OCI-LY7 (cell line): ENCODE measurements at places on chromosomes 4 and X. TPM values are rescaled to one million over a fixed set of nuclear protein-coding genes. Genes with fewer than 3 reads are reported as not detected.
A peak's percentile ranks its signal among the peaks of the same experiment; 100 is the strongest.

- peak; percentile 90 for DNase-seq
These were observed 33.5 kb upstream of the RASSF6 start for GRCh38 chr4:73653695-73654106.

The CYSLTR1 gene
- 0.66 and 0.99 TPM in 2 replicates for total RNA-seq

DNA sequence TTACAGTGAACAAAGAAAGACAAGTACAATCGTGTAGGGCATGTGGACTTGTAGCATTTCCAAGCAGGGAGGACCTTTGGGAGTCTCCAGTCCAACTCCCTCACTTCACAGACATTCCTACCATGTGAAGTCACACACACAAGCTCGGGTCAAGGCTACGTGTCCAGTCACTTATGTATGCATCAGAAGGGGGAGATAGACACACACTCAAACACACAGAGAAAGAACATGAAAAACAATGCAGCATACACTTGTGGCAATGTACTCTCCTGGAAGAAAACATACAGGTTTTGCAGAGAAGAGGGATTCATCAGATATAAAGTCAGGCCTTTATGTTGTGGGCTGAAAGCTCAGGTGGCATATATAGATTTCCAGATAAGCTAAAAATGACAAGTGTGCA is 136.1 kb upstream of the MID1 start:
- no peak for DNase-seq

GRCh38 chrX:28347476-28347875 is 239.8 kb upstream of the IL1RAPL1 start:
- no peak for DNase-seq

GRCh38 chr4:135238940-135239339 is 1037.4 kb upstream of the PABPC4L start:
- no peak for DNase-seq

The NLRP2B gene
- total RNA-seq: not detected in 2 replicates

The ADH1A gene
- total RNA-seq: not detected in 2 replicates

The XG gene
- total RNA-seq: not detected in 2 replicates
